BJ (cell line): ENCODE measurements at places on chromosomes 13 and 19.

- DNase-seq, result no peak
These were observed 26.5 kb downstream of the TUBGCP3 start for GRCh38 chr13:112561478-112561877.

DNA sequence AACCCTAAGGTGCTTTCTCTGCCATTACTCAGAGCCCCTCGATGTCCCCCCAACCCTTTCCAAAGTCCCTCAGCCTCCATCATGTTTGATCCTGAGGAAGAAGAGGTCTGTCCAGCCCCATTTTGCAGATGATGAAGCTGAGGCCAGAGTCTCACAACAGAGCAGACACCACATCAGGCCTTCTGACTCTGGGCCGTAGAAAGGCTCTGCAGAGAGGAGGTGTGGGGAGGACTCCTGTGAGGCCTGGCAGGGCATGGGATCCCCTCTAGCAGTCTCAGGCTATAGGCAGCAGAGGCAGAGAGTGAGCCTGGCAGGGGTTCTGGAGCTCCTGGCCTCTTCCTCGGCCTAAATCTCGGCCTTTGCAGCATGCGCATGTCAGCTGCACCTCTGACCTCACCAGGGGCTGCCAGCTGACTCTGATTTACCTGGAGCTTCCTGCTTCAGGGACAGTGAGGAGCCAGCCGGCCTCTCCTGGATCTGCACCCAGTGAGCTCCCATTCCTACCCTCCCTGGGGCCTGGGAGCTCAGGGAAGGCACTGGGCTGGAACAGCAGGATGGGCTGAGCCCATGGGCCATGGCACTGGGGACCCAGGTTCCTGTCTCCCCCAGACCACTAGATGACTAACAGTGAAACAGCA, 41.7 kb upstream of the VSTM2B start:
- no peak for DNase-seq

DNA sequence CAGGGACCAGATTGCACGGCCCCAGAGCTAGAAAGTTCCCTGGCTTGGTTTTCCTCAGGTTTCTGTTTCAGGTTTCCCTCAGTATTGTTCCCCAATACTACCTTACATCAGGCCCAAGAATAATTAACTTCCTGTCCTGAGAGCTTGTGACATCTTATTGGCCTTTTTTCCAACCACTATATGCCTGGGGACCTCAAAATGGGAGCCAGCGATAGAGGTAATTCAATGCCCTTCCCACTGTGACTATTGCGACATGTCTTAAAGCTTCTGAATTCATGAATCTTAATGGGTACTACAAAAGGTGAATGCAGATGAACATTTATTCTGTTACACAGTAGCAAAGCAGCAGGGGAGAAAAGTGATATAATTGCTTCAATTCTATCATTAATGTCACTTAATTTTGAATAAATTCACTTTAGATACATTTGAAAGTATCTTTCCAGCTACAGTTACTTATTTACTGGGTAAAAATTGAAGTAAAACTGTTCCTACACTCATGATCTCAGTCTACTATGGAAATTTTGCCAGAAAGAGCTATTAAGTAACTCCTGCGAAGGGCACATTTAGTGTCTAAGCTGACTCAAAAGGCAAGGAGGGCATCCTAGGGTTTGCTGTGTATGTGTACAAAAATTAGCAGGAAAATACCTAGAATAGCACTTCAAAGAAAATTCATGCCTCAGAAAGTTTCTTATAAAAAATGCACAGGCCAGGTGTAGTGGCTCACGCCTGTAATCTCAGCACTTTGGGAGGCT, 4.1 kb downstream of the CRYL1 start:
- no peak for DNase-seq

- no peak for DNase-seq
These were observed 13.5 kb upstream of the BCL3 start for GRCh38 chr19:44735011-44735410.

- no peak for DNase-seq
These were observed 18.9 kb downstream of the ADGRE3 start for GRCh38 chr19:14655726-14656125.

GRCh38 chr19:17855280-17856152, 4.2 kb upstream of the RPL18A start:
- DNase-seq, result no peak
